Uterus (tissue), 4 donors: ENCODE measurements at places on chromosomes 11 and 22.
A peak's percentile ranks its signal among the peaks of the same experiment; 100 is the strongest.

- H3K27ac ChIP-seq: no peak overlapping the region
- no peak for DNase-seq
- H3K4me1 ChIP-seq: no peaks in the 10 kb centered on the region
- no peaks in the 10 kb centered on the region for H3K27me3 ChIP-seq
Measured at GRCh38 chr11:71499125-71499524, 27.9 kb upstream of the KRTAP5-7 start.

DNA sequence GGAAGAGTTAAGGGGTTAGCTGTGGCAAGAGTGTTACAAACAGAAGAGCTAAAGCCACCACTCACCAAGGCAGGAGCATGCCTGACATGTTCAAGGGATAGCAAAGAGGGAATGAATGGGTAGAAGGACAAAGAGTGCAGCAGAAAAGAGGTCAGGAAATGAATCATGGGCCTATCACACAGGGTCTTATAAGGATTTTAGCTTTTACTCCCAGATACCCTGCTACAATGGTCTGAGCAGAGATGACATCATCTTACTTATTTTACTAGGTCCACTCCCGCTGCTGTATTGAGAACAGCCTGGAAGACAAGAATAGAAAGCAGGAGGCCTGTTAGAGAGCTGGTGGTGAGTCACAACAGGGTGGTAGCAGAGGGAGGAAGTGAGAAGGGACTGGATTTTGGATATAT is 9.8 kb downstream of the TRAF6 start:
- H3K27ac ChIP-seq: no peak overlapping the region
- no peak for DNase-seq
- H3K27me3 ChIP-seq: no peaks in the 10 kb centered on the region
- H3K4me1 ChIP-seq: no peaks in the 10 kb centered on the region
- no peaks in the 10 kb centered on the region for H3K36me3 ChIP-seq
- H3K4me3 ChIP-seq: no peak overlapping the region

GRCh38 chr22:17114898-17115235 is 6.3 kb downstream of the TMEM121B start:
- H3K36me3 ChIP-seq: no peaks in the 10 kb centered on the region
- no peak overlapping the region for H3K27ac ChIP-seq

DNA sequence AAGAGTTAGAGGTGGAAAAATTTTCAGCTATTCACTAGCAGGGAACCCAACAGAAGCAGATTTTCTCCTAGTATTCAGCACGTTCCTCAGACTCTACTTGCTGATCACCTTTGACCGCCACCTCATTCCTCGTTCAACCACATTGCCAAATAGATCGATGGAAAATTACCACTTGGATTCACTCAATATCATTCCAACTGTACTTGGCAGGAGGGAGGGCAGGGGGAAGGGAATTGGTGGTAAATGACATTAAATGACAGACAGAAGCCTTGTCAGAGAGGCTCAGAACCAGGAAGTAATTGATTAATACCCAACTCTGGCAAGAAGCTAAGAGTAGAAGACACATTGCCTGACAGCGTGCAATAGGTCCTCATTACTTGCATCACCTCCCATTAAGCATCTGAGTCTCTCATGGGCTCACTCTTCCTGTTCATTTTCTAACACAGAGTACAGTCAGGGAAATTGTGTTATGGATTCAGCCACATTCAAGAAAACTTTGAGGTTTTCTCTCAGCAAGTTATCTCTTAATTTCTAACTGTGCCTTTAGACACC is 240.5 kb upstream of the FAT3 start:
- no peak for DNase-seq
- no peaks in the 10 kb centered on the region for H3K27me3 ChIP-seq
- H3K27ac ChIP-seq: no peak overlapping the region

GRCh38 chr11:65918211-65919140 is at the start of gene C11orf68:
TSS of gene C11orf68 (minus strand) at chr11:65919062. CDS start at chr11:65919031, 31 bp downstream.
- peak; percentile 56 for DNase-seq
- H3K4me3 ChIP-seq: peak within 1 kb of the TSS; percentile 98
- H3K36me3 ChIP-seq: no peaks in the 10 kb centered on the region

DNA sequence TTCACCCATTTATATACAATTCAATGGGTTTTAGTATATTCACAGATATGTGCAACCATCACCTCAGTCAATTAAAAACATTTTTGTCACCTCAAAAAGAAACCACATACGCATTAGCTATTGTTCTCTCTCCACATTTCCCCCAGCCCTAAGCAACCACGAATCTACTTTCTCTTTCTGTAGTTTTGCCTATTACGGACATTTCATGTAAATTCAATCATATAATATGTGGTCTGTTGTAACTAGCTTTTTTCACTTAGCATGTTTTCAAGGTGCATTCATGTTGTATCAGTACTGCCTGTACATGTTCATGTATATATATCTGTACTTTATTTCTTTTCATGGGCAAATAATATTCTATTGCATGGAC is 104.7 kb upstream of the RRM1 start:
- H3K36me3 ChIP-seq: no peaks in the 10 kb centered on the region
- no peaks in the 10 kb centered on the region for H3K4me1 ChIP-seq
- no peak overlapping the region for H3K4me3 ChIP-seq

DNA sequence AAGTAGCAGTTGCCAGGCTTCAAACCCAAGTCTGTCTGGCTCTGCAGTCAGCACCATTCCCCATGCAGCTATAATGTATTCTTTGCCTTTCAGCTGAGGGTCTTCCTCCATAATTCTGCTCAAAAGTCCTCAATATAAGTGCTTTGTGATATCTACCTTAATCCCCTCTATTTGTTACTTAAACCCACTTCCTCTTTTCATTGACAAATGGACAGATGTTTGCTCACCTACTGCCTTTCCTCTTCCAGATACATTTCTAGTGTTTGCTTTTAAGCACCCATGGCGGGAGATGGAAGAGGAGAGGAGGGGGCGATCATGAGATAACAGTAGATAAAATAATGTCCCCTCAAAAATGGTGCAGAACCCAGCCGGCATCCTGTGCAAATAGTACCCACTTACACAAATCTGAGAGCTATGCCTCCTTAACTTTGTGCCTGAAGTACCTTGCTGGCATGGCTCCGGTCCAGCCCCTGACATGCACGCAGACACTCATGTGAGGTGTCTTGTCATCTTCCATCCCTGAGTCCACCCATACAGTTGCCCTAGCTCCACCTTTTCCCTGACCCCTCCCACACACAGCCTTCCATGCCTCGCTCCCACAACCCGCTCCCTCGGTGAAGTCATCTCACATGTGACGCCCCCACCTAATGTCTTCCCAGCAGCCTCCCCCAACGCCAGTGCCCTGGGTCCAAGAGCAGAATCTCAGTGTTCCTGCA is 109.6 kb downstream of the TRIM29 start:
- no peaks in the 10 kb centered on the region for H3K36me3 ChIP-seq
- H3K4me3 ChIP-seq: no peak overlapping the region
- DNase-seq: no peak
- no peaks in the 10 kb centered on the region for H3K4me1 ChIP-seq

DNA sequence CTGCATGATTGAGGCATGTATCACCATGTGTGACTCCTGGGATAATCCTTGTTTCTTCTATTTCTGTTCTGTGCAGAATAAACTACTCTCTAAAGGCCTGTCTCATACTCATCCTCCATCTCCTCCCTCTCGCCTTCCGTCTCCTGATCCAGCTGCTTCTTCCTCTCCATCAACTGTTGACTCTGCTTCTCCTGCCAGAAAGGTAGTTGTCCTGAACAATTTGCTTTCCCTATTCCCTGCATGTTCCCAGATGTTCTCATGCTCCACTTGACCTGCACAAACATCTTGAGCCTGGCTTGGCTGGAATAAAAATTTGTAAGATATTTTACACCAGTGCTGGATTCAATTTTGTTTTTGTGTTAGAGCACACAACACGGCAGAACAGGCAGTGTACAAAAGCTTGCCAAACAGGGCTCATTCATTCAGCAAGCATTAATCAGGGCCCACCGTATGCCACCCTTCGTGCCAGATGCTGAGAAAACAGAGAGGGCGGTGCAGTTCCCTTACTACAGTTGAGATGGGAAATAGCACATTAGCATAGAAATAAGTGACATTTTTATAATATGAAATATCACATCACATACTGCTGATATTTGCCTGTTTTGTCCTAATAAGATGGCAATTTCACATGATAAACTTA is 133.3 kb upstream of the PARVA start:
- no peaks in the 10 kb centered on the region for H3K4me1 ChIP-seq
- no peak overlapping the region for H3K4me3 ChIP-seq
- H3K27ac ChIP-seq: no peak overlapping the region
- no peaks in the 10 kb centered on the region for H3K36me3 ChIP-seq
- no peaks in the 10 kb centered on the region for H3K27me3 ChIP-seq

DNA sequence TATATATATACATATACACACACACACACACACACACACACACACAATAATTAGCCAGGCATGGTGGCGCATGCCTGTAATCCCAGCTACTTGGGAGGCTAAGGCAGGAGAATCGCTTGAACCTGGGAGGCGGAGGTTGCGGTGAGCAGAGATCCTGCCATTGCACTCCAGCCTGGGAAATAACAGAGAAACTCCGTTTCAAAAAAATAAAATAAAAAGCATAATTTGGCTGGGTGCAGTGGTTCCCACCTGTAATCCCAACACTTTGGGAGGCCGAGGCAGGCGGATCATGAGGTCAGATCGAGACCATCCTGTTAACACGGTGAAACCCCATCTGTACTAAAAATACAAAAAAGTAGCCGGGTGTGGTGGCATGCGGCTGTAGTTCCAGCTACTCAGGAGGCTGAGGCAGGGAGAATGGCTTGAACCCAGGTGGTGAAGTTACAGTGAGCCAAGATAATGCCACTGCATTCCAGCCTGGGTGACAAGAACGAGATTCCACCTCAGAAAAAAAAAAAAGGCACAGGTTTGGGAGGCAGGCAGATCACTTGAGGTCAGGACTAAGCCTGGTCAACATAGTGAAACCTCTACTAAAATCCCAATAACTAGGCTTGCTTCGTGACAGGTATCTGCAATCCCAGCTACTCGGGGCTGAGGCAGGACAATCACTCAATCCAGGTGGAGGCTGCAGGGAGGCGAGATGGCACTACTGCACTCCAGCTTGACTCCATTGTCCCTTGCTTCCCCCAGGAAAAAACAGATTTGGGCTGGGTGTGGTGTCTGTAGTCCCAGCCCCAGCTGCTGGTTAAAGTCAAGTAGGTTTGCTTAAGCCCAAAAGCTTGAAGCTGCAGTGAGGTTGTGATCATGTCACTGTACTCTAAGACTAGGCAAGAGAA is 11.8 kb upstream of the WDR74 start:
- no peaks in the 10 kb centered on the region for H3K36me3 ChIP-seq
- DNase-seq: no peak
- peaks cover 15% of the 10 kb centered on the region for H3K4me1 ChIP-seq
- H3K4me3 ChIP-seq: no peak overlapping the region

DNA sequence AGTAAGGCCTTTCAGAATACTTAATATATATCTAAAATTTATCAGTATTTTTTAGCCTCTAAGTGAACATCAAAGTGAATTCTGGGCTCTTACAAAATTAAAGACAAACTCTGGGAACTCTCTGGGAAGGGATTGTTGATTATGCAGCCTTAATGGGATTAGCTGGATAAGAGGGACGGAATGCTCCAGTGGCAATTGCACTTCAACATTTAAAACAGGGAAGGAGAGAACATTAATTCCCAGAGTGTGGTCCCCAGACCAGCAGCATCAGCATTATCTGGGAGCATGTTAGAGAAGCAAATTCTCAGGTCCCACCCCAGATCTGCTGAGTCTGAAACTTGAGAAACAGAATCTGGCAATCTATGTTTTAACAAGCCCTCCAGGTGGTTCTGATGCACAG is 46.5 kb downstream of the POLD3 start:
- no peak overlapping the region for H3K4me3 ChIP-seq
- H3K36me3 ChIP-seq: no peaks in the 10 kb centered on the region
- H3K27ac ChIP-seq: peak overlapping the region; percentile 69
- DNase-seq: no peak
- no peaks in the 10 kb centered on the region for H3K27me3 ChIP-seq

DNA sequence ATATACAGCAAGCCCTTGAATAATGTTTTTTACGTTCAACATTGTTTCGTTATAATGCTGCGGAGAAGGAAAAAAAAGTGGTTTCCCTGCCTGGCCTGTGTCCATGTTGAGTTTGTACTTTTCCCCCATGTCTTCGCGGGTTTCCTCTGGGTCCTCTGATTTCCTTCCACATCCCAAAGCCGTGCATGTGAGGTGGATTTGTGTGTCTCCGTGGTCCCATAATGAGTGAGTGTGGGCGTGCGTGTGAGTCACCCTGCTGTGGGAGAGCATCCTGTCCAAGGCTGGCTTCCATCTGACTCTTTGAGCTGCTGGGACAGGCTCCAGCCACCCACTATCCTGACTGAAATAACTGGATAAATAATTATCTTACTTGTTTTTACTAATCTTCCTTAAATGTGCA is 29.6 kb upstream of the SNX19 start:
- H3K36me3 ChIP-seq: no peaks in the 10 kb centered on the region
- H3K4me1 ChIP-seq: no peaks in the 10 kb centered on the region
- no peak overlapping the region for H3K4me3 ChIP-seq

DNA sequence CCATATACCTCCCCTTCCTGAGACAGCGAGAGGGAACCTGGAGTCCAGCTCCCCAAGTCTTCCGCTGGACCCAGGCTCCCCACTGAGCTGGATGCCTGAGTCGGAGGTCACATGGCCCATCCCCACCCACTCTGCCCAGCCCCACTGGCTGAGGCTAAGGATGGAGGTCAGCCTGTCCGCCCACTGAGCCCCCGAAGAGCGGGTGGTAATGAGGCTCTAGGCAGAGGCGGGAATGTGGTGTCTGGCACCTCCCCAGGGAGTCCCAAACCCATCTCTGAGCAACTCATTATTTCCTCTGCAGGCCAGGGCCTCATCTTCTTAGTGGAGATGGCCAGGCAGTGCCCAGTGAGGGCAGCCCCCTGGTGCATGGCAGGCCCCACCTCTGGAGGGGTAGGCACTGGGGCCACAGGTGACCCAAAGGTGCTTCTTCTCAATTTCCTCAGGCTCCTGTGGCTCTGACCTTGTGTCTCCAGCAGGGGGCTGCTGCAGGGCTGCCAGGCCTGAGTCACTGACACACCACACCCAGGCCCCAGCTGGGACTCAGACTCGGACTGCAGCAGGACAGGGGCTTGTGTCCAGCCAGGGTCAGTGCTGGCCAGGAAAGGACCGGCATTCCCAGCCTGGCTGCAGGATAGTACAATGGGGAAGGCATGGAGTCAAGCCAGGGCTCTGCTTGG is 10.2 kb upstream of the PDE2A start:
- H3K27ac ChIP-seq: peak overlapping the region; percentile 43
- no peaks in the 10 kb centered on the region for H3K36me3 ChIP-seq
- no peaks in the 10 kb centered on the region for H3K4me1 ChIP-seq
- H3K27me3 ChIP-seq: no peaks in the 10 kb centered on the region
- H3K4me3 ChIP-seq: no peak overlapping the region
